ENCODE measurements at places on chromosomes 7 and 10.

- DNase-seq: no peak
These were observed 245.2 kb downstream of the TNS3 start for GRCh38 chr7:47336472-47337425.

GRCh38 chr10:104925232-104925851, 284.3 kb downstream of the SORCS3 start:
- no peak for DNase-seq

DNA sequence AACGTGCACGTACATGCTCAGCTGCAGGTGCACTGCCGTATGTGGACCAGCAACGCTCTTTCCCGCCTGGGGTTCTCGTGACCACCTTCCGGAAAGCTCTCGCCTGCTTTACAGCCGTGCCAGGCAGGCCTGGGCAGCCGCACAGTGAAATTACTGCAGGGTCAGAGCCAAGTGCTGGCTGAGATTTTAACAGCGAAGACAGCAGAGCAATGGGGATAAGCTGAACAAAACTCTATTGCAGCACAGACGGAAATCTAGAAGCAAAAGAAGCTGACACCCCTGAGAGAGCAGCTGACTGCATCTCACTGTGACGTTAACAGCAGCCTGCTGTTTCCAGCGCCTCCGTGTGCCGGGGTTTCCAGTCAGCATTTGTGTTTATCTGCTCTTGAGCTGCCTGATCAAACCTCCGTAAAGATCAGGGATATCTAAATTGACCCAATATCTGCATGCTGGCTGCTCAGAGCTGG, 179.0 kb downstream of the DIP2C start:
- no peak for DNase-seq

DNA sequence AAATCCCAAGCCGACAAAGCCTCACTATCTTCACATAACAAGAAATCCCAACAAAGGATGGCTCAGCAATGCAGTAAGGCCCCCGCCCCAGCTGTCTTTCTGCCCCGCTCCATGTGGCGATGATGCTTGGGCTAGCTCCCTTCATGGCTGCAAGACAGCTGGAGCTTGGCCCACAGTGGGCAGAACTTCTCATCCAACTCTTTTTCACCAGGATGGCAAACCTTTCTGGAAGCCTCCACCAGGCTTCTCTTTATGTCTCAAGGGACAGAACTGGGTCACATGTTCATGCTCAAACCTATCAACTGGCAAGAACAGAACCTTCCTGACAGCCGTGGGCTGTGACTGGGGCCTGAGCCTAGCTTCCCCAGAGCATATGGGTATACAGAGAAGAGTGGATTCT, 260.5 kb upstream of the MKLN1 start:
- DNase-seq: no peak

DNA sequence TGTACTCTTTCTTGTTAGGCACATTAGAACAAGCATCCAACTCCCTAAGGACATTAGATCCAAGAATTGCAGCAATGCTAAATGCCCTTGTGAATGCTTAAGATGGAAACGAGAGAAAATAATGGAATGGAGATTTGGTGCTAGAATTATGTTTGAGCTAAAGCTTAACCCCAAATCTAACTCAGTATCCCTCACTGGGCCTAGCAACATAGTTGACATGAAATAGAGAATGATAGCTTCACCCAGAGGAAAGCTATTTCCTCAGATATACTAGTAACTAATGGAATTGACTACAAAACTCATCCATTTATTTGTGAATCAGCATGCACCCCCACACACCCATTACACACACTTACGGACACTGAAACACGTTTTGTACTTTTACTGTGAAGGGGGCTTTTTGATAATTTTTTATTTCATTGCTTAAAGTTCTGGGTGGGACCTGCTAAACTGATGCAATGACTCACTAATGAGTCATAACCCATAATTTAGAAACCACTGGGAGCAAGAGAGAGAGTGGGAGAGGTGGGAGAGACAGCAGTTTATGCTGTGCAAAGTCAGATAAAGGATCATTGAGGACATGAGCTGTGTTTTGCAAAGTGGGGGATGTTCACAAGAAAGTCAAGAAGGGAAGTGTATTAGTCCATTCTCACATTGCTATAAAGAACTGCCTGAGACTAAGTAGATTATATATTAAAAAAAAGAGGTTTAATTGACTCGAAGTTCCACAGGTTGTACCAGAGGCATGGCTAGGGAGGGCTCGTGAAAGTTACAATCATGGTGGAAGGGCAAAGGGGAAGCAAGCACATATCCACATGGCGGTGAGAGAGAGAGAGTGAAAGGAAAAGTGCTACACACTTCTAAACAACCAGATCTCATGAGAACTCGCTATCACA, 382.7 kb downstream of the SFMBT2 start:
- no peak for DNase-seq

DNA sequence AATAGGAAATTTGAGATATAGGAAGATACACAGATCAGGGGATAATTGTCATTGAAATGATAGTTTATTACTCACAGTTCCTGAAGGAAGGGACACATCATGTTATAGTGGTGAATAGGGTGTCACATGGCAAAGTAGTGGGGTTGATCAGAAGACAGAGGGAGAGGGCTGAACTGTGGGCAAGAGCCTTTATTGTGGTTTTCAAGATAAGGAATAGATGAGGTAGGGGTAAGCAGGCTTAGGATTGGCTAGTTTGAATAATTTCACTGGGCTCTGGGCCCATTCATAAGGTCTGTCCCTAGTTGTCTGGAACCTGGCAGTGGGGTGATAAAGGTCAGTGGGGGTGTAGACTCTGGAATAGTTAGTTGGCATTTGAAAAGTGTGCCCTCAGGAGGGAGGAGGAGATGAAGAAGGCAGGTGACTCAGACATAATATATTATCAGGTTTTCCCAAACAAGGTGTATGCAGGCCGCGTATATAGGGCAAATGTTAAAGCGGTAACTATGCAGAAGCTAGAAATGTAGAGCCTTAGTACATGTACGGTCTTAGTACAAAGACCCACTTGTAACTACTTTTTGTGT, 18.5 kb downstream of the FGL2 start:
- DNase-seq: no peak

DNA sequence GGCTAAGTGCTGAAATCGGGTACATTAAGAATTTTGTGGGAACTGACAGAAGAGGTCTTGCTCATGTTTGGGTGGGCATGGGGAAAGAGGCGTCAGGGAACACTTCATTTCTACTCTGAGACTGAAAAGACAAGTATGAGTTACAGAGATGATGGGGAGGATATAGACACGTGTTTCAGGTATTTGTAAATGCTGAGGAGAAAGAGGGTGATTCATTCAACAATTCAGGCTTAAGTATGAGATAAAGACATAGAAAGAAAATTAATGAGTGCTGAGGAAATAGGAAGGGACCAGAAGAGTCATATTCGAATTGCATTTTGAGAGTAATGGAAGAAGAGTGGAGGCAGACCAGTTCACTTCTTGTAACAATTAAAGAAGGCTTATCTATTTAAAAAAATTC, 143.6 kb downstream of the HBP1 start:
- no peak for DNase-seq

- DNase-seq: no peak
These were observed 26.5 kb upstream of the HIBADH start for GRCh38 chr7:27689150-27689549.

GRCh38 chr7:41047789-41048191, 655.1 kb downstream of the INHBA start:
- no peak for DNase-seq

GRCh38 chr7:74479066-74479781, 25.5 kb downstream of the GTF2IRD1 start:
- DNase-seq: no peak

Data from stimulated activated CD8-positive, alpha-beta memory T cell treated with anti-CD3 and anti-CD28 coated beads, Interleukin-2, amount 100 ng/mL, for 1 hour (primary cell).